ENCODE measurements at places on chromosomes 2 and 18.
A peak's percentile ranks its signal among the peaks of the same experiment; 100 is the strongest.

GRCh38 chr2:5164776-5165525 lies 527.2 kb upstream of the SOX11 start:
- DNase-seq, result no peak

DNA sequence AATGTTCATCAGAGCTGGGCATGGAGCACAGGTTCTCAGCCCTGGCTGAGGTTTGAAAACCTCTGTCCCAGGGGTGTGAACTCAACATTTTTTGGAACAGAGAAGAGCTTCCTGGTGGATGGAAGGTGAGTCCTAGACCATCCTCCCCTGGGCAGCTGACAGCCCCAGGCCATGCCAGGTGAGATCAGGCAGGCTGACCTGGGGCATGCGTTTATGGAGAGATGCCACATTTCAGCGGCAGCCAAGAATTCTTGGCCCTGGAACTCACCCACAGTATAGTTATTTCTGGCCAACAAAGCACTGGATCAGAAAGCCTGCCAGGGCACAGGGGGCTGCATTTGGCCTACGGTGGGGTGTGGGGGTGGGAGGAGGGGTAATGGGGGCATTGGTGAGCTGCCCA lies 83.8 kb downstream of the EDAR start:
- no peak for DNase-seq

DNA sequence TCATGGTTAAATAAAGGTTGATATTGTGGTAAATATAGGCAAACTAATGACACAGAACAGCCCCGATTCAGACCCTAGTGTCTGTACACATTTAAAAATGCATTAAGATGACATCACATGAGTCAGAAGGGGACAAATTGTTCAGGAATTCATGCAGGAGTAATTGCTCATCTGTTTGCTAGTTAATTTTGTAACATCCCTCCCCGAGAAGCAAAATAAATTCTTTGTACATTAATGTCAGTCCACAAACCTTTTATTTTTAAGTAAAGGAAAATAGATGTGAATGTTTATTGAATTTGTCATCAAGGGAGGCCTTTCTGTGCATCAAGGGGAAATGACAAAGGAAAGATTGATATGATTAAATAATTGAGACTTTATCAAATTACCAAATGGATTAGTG lies 69.9 kb downstream of the SH3BP4 start:
- DNase-seq, result peak; percentile 32

DNA sequence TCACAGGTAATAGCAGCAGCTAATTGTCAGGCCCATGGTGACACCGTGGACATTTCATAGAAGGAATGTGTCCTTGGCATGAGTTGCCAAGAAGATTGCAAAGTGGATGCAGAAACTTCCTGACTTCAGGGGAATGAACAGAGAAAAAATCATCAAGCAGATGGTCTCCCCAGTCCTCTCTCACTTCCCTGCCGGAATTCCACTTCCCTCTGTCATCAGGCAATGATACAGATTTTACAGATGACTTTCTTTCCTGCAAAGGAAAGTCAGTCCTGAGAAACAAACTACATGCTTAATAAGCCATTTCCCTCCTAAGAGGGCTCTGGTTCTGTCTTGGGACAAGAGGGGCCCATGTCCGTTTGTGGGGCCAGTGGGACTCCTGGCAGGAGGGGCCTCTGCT lies 45.7 kb downstream of the KCNF1 start:
- DNase-seq, result no peak

GRCh38 chr2:101622210-101623030 lies 75.1 kb upstream of the MAP4K4 start:
- no peak for DNase-seq

DNA sequence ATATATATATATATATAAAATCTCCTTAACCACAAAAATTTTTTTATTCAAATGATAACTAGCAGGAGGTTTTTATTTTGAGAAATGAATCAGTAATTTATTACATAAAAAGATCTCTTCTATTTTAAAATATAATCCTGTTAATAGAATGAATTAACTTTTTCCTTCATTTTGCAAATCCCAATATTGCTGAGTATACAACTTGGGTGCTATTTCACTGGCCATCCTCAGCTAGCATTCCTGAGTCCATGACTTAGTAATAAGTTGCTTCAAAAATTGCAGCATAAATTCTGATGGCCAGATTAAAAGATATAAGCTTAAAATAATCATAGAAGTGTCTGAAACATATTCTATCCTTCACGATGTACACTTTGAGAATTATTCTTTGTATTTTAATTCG lies 155.6 kb downstream of the FSIP2 start:
- DNase-seq, result no peak

- no peak for DNase-seq
Observed at GRCh38 chr2:25131567-25132298, 36.6 kb downstream of the POMC start.

DNA sequence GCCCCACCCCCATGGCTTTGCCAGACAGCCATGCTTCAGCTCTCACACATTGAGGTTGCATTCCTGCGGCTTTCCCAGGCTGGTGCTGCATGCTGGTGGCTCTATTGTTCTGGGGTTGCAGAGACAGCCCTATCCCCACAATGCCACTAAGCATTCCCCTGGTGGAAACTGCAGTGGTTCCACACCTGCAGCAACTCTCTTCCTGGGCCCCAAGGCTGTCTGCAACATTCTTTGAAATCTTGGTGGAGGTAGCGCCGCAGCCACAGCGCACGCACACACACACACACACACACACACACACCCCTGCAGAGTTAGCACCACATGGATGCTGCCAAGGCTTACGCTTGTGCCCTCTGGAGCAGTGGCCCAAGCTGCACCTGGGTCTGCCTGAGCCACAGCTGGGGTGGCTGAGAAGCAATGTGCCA lies 21.4 kb downstream of the SFXN5 start:
- DNase-seq, result no peak

DNA sequence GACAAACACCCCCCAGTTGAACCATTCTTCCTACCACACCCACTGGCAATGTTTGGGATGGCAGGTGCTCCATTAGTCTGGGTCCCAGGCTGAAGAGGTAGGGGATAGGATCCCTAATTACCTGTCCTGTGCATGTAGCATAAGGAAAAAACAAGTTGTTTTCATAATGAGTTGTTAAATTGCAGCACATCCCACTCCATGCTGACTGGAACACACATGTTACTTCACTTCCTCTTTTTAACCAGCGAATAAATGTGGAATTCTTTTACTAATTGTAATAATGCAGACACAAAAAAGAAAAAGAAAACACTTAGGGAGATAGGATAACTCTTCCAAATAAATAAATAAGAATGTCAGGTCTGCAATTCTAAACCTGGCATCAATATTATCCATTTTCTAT lies 11.8 kb upstream of the CBLN2 start:
- no peak for DNase-seq

- no peak for DNase-seq
Observed at GRCh38 chr2:233124421-233125080, 64.4 kb downstream of the INPP5D start.

- DNase-seq, result no peak
Observed at GRCh38 chr2:179936654-179937053, 70.4 kb downstream of the CWC22 start.

DNA sequence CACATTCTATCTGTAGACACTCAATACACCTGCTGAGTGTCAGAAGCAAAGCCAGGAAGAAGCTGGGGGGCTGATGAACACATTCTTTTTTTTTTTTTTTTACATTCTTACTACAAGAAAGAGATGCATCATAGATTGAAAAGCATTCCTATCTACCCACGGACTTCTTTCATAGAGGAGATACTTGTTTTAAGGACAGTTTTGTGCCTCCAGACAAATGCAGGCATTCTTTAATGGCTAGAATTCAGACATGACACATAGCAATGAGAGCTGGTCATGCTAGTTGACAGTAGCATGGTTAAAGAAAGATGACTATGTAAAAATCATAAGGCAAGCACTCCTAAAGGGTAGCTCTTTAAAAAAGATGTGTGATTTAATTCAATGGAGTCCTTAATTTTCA lies 110.2 kb downstream of the EPHA4 start:
- DNase-seq, result no peak

GRCh38 chr18:24975496-24976372 lies 376.2 kb downstream of the ZNF521 start:
- no peak for DNase-seq

DNA sequence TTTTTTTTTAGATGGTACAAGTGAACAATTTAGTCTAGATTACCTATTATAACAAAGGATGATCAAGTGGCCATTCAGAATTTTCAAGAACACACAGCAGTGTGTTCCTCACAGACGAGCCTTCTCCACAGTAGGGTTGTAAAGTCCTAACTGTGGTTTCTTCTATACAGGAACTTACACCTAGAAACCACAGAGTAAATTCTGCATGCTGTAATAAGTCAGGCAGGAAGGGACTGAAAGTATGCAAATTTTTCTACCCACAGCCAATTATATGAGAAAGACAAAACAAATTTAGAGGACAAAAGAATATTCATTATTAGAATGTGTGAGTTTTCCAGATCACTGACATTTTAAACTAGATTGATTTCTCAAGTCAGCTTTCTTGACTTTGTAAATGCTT lies 99.5 kb downstream of the RBMS1 start:
- DNase-seq, result no peak

GRCh38 chr2:134103196-134103595 lies 150.7 kb upstream of the MGAT5 start:
- DNase-seq, result no peak

GRCh38 chr2:124524155-124524915 lies 499.2 kb downstream of the CNTNAP5 start:
- DNase-seq, result no peak

- DNase-seq, result no peak
Observed at GRCh38 chr2:55860832-55861231, 62.8 kb downstream of the EFEMP1 start.

DNA sequence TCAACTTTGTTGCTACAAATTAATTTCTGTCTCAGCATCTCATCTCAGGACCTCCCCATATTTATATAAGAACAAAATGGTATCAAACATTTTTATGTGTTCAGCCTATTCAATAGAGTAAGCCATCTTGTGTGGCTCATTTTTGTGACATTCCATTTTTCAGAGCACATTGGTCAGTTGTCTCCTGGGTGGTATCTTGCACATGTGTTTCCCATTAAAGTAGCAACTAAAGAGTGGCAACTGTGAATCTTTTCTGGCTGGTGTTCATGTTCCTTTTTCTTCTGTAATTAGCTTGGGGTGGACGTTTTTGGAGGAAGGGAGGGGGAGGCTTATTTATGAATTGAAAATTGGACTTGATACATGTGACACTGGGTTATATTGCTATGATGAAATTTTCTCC lies 45.4 kb upstream of the EFEMP1 start:
- no peak for DNase-seq

DNA sequence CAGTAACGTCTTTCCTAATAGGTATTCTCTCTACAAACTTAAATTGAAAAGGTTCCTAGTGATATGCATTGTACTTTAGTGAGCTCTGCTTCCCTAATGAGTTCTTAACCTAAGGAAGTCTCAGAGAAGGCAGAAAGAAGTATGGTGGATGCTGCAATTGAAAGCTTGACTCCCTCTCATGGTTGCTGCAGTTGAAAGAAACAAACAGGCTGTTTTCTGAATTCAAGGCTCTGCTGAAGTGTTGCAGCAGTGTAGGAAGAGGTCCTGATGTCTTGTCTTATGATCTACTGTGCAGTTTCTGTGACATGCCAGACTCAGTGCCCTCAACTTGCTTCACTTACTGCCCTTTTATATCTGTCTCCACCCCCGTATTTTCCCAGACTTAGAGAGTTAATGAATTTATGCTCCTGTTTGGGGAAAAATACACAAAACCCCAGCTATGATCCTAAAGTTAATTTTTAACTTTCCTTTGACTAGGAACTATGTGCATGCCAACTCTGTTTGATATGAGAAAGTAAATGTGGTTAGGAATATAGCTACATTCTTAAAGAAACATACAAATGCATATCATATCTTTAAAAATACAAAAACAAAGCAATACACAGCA lies 655.3 kb upstream of the FAM98A start:
- no peak for DNase-seq

- DNase-seq, result no peak
Observed at GRCh38 chr2:198807131-198807530, 650.6 kb downstream of the SATB2 start.

- DNase-seq, result no peak
Observed at GRCh38 chr18:58105888-58106260, 61.8 kb downstream of the NEDD4L start.

DNA sequence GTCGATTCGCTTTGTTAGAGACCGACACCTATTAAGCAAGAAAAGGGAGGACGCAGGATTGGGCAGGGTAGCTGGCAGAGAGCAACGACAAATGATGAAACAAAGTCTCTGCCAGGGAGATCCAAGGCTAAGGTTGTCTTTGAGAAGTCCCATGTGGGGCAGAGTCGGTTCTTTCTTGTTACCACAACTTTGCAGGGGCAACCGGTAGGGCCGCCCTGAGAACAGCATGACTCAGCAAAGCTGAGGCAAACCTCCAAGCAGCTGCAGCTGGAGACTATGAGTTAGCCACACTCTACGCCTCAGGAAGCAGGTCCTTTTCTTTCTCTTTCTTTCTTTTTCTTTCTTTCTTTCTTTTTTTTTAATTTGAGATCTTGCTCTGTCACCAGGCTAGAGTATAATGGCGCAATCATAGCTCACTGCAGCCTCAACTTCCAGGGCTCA lies 452.3 kb upstream of the ID2 start:
- DNase-seq, result peak; percentile 17

DNA sequence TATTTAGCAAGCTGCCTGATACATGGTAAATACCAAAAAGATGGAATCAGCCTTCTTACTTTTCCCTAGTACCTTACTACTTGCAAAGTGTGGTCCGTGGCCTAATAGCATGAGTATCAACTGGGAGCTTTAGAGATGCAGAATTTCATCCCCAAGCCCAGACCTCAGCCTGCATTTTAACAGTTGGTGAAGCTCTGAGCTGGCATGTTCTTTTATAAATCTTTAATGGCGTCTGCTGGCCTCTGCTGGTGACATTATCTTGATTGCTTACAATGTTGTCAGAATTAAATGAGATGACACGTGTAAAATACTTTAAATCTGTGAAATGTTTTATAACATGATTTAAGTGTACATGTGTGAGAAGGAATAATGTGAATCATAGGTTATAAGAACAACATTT lies 115.1 kb upstream of the NOSTRIN start:
- no peak for DNase-seq

DNA sequence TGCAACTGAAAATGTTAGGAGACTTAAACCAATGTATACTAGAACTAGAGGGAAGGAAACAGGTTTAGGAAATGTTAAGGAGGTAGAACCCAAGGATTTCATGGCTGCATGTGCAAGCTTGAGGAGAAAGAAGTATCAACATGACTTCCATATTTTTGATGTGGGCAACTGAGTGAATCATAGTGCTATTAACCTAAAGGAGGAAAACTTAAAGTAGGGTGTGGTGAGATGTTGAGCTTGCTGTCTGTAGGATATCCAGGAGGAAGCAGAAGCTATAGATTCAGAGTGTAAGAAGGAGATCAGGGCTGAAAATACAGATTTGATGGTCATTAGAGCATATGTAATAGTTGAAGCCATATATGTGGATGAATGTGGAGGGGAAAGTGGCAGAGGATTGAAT lies 31.5 kb downstream of the NDC80 start:
- DNase-seq, result no peak

- DNase-seq, result no peak
Observed at GRCh38 chr18:62165583-62165982, 21.3 kb downstream of the PIGN start.

GRCh38 chr18:75830828-75831227 lies 403.3 kb upstream of the SMIM21 start:
- DNase-seq, result no peak

GRCh38 chr18:46866523-46866922 lies 50.8 kb downstream of the PIAS2 start:
- DNase-seq, result no peak

Data from HFF-Myc (cell line).